NB4 (cell line): ENCODE measurements at places on chromosomes 16 and 17.

DNA sequence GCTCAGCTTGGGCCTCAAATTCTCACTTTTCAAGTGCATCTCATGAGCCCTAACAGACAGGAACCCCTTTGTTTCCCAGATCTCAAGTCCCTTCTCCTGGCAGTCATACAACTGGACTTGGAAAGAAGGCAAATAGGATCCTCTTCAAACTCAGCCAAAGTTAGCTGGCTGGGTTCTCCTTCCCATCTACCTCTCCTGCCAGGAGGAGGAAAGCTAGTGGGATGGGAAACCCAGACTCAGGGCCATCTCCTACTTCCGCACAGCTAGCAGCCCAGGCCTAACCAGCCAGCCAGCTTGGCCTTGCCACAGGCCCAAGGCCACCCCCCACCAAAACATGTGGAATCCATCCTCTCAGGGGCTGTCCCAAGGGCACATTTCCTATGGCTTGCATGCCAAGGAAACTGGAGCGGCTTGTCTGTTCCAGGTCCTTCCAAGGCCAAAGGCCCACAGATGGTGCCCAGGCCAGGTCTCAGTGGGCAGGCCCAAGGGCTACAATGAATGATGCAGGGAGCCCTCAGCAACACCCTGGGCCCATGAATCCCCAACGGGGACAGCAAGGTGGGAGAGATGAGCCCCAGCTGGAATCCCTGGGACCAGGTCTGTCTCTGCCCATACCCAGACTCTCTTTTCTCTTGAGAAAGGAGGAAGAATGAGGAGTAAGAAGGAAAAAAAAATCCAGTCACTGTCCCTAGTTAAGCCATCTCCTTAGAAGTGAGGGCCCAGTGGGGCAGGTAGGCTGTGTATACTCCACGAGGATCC lies 1.7 kb downstream of the SMARCD2 start:
- DNase-seq = no peak

DNA sequence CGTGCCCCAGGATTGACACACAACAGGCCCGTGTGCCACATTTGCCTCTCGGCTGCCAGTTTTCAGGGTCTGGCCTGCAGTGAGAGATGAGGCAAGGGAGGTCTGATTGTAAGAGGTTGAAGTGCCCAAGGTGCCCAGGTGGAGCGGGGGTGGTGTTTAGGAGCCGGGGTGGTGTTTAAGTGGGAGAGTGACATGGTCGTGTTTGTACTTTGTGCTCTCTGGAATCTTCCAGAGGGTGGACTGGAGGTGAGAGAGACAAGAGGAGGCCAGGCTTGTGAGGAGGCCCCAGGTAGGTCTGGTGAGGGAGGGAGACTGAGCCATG lies 10.5 kb downstream of the SLC5A10 start:
- DNase-seq = no peak

GRCh38 chr16:90012991-90013745 lies 6.1 kb downstream of the DBNDD1 start:
- no peak for DNase-seq

- no peak for DNase-seq
Observed at GRCh38 chr16:57413733-57414132, 9.2 kb downstream of the CCL17 start.

GRCh38 chr16:72311426-72311825 lies 139.5 kb upstream of the PMFBP1 start:
- DNase-seq = no peak

DNA sequence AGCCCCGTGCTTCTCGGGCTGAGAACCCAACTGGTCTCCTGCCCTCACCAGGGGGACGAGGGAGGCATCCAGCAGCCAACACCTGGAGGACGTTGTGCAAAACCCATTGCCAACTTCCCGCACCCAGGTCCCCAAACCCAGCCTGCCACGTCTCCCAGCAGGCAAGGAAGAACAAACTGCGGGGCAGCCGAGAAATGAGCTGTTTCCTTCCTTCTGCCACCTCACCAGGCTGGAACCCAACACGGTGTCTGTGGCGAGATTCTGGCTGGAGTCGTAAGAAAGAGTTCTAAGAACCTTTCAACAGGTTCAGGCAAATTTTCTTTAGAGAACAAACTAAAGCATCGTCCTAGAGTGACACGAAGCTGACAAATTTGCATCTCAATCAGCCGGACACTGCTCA lies 3.6 kb downstream of the SLC43A2 start:
- DNase-seq = no peak

- DNase-seq = peak; percentile 44
Observed at GRCh38 chr16:57123216-57123973, 31.0 kb downstream of the CPNE2 start.

DNA sequence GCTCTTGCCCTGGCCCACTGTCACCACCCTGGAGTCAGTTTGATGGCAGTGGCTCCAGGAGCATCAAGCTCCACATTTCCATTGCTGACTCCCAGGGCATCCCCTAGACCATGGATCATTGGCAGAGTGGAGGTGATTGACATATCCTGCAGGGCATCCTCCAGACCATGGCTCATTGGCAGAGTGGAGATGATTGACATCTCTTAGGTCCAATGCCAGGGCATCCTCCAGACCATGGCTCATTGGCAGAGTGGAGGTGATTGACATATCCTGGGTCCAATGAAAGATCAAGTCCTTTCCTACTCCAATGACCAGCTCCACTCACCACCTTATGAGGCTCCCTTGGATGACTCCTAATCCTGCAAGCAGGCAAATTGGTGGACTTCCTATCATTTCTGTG lies 174.3 kb upstream of the NLRP1 start:
- peak; percentile 44 for DNase-seq

GRCh38 chr17:40350689-40351358 lies 13.7 kb downstream of the GJD3 start:
- DNase-seq = no peak

DNA sequence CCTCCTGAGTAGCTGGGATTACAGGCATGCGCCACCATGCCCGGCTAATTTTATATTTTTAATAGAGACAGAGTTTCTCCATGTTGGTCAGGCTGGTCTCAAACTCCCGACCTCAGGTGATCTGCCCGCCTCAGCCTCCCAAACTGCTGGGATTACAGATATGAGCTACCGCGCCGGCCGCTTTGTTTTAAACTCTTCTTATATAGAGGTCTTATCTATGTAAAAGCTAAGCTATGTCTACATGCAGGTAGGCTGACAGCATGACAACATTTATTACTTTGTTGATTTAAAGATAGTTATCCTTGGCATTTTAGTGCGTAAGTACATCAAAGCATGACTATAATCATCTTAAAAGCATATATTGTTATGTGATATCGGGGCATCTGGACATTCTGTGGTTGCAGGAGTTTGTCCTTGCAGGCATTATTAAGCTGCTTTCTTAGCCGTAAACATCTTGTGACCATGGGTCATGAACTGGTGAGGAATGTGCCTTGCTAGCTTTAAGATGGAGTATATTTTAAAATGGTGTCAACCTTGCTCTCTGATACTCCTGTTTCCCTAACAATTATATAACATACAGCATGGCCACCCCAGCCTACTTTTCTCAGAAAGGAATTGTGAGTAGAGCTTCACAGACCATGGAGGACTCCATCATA lies 45.8 kb upstream of the TAOK1 start:
- no peak for DNase-seq

GRCh38 chr17:37094391-37094790 lies 145.6 kb downstream of the AATF start:
- no peak for DNase-seq

DNA sequence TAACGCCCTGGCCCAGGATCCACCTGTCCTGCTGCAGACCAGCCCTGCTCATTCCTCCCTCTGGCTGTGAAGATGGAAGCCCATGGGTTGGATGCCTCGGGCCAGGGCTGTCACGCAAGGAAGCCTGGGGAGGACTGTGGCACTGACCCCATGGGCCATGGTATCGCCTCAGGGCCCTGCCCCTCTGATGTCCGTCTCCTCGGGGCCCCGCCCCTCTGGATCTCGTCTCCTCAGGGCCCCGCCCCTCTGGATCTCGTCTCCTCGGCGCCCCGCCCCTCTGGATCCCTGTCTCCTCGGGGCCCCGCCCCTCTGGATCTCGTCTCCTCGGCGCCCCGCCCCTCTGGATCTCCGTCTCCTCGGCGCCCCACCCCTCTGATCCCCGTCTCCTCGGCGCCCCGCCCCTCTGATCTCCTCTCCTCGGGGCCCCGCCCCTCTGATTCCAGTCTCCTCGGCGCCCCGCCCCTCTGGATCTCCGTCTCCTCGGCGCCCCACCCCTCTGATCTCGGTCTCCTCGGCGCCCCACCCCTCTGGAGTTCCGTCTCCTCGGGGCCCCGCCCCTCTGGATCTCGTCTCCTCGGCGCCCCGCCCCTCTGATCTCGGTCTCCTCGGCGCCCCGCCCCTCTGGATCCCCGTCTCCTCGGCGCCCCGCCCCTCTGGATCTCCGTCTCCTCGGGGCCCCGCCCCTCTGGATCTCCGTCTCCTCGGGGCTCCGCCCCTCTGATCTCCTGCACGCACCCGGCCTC lies 24.0 kb downstream of the METRNL start:
- DNase-seq = no peak

DNA sequence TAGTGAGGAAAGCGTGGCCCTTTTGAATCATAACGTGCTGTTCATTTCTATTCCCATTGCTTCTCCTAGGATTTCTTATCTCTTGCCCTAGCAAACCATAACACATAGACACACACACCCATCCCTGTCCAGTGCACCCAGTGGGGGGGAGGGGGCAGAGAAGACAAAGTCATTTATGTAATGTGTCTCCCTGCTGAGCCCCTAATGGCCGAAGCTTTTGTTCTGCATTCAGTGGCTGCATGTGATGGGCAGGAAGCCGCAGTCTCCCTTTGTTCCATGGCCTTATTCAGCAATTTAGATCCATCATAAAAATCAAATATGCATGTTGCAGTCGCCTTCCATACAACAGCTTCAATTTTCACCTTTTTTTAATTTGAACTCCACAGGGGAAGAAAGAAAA lies 325.4 kb downstream of the ZFHX3 start:
- no peak for DNase-seq

DNA sequence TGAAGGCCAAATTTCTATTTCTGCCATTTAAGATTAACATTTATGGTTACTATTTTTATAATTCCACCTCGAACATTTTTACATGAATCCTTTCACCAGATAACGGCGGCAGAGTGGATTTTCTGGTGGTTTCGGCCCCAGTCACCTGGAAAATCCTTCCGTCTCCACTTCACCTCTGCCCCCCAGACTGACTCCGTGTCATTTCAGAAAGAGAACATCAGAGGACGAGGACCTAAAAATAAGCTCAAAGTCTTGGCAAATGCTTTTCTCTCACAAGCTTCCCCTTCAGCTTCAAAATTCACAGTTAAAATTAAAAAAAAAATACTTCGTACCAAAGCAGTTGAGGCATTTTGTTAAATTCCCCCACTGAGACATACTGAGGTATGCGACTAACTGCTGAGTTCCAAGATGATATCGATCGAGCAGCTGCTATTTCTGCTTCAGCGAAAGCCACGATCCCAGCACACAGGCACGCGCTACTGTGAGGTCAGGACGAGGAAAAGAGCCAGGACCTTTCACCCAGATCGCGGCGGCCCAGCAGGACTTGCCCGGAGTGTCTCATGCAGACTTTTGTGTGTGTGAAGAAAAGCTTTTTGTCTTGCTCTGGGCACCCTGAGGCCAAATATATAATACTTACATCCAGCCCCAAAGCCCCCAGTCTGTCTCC lies 36.8 kb downstream of the ASPA start:
- no peak for DNase-seq
